ENCODE measurements at places on chromosomes 3 and 15.

DNA sequence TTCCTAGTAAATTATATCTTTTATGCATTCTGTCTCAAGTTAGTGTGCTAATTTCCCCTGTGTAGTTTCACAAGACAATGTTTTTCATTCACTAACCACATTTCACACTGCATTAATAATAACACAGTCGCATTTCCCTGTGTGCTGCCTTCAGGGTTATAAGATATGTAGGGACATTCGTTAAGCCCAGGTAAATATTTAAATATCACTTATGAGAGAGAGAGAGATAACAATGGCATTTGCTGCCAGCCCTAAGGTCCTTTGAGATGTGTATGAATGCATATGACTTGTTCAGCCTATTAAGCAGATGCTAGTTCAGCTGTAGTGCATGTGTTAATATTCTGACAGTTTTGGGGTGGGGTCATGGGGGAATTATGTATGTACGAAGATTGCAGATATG is 876.7 kb downstream of the NAALADL2 start:
- no peak for DNase-seq

GRCh38 chr3:52036222-52036694 is 20.1 kb downstream of the DUSP7 start:
- no peak for DNase-seq

DNA sequence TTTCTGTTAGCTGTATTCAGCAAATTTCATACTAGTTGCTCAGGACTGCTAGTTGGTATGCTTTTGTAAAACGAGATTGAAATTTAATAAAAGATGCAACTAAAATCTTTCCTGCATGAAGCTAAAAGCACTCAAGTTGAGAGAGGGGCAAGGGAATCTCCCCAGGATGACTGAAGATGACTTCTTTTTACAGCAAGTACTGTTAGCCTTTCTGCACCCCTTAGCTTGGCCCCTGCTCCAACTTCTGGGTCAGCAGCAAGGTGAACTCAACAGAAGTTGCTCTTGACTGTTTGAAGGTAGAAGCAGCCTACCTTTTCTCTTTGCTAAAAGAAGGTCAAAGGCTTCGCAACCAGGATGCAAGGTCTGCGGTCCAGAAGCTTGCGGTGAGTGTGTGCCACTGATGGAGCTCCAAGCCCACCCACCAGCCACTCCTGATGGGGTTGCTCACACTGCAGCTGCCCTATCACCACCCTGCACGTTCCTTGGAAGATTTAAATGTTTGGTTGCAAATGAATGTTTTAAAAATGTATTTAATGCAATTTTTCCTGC is 32.5 kb downstream of the NME9 start:
- no peak for DNase-seq

GRCh38 chr15:100190675-100191074 is 151.1 kb downstream of the ADAMTS17 start:
- no peak for DNase-seq

DNA sequence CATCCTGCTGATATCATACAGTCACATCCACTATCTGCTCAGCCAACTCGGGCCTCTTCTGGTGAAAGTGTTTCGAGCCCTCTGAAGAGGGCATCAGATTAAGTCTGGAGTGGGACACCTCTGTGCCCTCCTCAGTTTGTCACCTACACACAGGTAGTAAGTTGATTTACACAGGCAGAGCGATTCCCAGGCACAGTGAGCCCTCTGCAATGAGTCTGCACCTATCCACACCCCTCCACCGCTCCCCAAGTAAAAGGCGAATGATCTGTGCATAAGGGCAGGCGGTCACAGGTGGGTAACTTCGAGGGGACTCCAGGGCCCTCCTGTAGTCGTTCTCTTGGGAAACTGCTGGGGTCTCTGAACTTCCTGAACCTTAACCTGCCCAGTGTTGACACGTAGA is 152.0 kb downstream of the ATP10A start:
- no peak for DNase-seq

DNA sequence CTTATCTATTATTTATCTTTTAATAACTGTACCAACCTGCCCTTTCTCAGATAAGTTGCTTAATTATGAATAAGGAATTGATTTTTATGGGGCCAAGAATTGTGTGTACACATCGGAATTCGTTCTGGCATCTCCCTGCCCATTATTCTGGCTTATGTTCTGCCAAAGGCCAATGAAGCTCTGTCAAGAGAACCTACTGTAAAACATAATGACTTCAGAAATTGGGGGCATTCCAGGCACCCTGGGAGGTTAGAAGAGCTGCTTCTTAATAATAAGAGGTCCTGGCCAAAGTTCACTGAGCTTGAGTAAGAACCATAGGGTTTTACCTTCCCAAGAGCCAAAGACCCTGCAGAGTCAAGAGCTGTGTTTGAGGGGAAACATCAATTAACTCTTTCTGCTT is 261.7 kb downstream of the SLC9A9 start:
- no peak for DNase-seq

DNA sequence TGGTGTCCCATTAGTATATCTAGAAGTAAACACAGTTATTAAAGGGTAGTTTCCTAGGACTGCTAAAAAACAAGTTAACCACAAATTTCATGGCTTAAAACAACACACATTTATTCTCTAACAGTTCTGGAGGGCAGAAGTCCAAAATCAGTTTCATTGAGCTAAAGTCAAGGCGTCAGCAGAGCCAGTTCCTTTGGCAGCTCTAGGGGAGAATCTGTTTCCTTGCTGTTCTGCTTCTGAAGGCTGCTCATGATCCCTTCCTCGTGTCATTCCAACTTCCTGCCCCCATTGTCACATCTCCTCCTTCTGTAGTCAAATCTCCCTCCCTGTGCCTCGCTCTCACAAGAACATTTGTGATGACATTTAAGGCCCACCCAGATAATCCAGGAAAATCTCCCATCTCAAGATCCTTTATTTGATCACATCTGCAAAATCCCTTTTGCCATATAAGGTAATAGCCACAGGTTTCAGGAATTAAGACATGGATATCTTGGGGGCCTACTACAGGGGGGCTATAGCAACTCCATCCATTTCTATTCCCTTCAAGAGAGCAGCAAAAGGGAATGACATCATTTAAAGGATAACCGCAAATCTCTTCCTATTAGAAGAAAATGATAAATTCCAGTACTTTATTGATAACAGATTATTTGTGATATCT is 50.1 kb downstream of the GPR176 start:
- no peak for DNase-seq

DNA sequence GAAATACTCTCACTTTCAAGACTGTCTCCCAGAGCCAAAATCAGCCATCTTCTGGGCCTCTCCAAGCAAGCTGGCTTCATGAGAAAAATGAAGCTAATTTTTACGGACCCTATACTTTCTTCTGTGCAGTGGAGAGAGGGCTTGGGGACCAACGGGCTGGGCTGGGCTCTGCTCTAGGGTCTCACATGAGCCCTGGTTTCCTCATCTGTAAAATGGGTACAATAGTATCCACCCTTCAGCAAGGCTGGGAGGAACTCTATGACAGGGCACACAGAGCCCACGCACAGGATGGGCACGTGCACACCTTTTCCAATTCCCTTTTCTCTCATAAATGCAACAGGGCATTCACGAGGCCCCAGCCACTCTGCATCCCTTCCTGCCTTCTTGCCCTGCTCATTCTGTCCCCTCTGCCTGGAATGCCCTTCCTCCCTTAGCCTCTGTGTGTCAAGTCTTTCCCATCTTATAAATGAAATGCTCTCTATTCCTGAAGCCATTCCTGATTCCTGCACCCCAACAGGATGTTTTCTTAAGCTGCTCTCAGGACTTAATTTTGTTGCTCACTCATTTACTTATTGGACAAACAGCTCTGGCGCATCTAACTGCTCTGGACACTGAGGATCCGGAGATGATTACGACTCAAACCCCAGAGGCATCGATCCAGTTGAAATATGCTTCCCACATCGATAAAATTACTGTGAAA is 32.9 kb upstream of the SEC13 start:
- no peak for DNase-seq

DNA sequence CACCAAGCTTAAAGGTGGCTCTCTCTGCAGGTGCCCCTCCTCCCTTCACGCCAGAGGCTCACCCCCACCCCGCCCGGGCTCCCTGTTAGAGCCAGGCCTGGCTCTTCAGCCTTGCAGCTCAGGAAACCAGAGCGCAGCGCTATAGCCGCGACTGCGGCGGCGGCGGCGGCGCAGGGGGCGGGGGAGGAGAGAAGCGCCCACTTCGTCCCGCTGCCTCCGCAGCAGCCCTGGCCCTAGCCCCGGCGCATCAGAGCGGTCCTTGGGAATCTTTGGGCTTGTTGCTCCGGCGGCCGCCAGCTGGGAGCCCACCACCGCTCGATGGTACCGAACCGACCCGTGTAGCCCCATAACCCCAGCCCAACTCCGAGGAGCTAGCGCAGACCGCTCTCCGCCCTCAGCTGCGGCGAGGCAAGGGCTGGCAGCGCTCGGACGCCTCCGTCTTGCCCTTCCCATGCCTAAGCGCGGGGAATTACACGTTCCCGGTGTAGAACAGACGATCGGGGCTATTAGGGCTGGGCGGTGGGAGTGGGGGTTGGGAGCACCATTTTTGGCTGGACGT is 1.2 kb downstream of the RASGRF1 start:
- DNase-seq, result no peak

GRCh38 chr3:182905623-182906022 is 74.7 kb downstream of the DCUN1D1 start:
- DNase-seq, result no peak

- no peak for DNase-seq
These were observed 33.8 kb downstream of the MRAS start for GRCh38 chr3:138381950-138382715.

DNA sequence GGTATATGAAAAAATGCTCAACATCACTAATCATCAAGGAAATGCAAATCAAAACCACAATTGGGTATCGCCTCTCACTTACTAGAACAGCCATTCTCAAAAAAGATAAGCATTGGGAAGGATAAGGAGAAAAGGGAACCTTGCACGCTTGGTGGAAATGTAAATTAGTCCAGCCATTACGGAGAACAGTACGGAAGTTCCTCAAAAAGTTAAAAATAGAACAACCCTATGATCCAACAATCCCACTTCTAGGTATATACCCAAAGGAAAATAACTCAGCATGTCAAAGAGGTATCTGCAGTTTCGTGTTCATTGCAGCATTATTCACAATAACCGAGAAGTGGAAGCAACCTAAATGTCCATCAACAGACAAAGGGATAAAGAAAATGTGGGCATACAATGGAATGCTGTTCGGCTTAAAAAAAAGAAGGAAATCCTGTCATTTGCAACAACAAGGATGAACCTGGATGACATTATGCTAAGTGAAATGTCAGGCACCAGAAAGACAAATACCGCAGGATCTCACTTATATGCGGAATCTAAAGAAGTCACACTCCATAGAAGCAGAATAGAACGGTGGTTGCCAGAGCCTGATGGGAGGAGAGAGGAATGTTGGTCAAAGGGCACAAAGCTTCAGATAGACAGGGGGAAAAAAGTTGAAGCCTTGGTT is 11.7 kb upstream of the CMTM7 start:
- DNase-seq, result no peak

- no peak for DNase-seq
These were observed 7.8 kb downstream of the CCDC80 start for GRCh38 chr3:112633191-112633590.

- no peak for DNase-seq
These were observed 176.5 kb upstream of the LYSMD4 start for GRCh38 chr15:99909592-99910295.

DNA sequence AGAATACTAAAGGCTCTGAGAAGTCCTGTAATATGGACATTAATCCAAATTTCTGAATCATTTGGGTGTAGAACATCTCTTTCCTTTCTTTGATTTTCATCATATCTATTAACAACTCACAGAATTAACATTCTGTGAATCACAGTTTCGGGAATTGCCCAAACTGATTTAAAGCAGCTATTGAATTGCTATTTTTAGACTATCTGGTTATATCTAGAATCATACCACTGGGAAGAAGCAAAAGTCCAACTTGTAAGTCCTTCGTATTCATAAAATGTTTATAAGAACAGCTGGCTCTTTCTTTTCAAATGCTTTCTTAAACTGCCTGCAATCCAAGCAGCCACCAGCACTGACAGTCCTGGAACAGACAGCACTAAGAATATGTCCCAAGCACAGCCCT is 733.0 kb downstream of the NTRK3 start:
- DNase-seq, result no peak

GRCh38 chr3:129690406-129690805 is 83.9 kb upstream of the PLXND1 start:
- DNase-seq, result no peak

- DNase-seq, result no peak
These were observed 56.2 kb downstream of the GREM1 start for GRCh38 chr15:32774022-32774421.

DNA sequence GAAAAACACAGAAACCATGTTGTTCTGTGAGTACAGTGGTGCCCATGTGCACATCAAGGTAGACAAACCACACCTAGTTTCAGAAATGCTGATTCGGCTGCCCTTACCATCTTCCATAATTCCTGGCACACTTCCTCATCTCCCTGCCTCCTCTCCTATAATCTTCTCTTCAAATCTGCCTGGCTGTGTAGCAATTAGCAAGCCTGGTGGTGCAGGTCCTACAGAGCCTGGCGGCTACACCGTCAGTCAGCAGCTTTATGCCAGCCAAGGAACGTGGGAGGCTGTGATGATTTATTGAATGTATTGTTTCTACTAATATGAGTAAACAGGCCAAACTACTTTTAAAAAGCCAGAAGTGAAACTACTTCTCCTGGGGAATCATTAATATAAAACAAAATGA is 106.8 kb downstream of the SEMA6D start:
- DNase-seq, result no peak

DNA sequence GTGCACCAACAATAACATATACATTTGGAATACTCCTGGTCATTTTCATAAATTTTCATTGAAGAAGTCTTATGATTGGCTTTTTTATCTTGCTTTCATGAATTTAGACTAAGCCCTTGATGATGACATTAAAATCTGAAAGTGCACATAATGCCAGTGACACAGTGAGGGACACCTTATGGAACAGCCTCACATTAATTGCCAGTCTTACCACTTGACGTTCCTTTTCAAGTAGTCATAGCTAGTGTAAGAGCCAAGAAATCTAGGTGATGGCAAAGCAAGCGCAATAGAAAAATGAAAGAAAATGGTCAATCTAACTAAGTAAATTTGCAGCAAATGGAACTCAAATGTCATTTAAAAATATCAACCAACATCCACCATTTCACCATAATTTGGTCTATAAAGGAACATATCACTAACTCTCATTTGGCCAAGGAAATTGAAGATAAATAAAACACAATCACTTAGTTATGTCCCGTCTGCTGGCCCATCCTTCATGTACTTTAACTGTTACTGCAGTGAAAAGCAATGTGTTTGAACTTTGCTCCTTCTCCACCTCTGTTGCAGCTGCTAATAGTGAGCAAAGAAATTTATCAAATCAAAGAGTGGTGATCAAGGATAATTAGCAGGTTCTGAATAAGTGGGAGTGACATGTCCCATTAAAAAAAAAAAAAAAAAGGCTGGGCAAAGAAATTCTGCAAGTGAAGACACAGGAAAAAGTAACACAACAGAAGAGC is 110.0 kb downstream of the TJP1 start:
- no peak for DNase-seq

GRCh38 chr15:64731805-64732151 is 43.6 kb downstream of the RBPMS2 start:
- no peak for DNase-seq
